Stimulated activated CD4-positive, alpha-beta T cell treated with anti-CD3 and anti-CD28 coated beads, TNF-alpha, amount 100 ng/mL, for 48 hours (primary cell): ENCODE measurements at places on chromosomes 7 and 10.
A peak's percentile ranks its signal among the peaks of the same experiment; 100 is the strongest.

DNA sequence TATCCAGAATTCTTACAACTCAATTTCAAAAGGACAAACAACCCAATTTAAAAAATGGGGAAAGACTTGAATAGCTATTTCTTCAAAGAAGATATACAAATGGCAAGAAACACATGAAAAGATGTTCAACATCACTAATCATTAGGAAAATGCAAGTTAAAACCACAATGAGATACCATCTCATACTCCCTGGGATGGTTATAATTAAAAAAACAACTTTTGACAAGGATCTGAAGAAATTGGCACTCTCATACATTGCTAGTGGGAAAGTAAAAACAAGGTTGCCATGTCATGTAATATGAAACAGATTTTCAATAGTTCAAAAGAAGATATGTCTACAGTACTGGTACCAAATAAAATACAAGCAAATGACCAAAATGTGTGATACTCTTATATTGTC, 9.0 kb downstream of the OAT start:
- no peak for DNase-seq

DNA sequence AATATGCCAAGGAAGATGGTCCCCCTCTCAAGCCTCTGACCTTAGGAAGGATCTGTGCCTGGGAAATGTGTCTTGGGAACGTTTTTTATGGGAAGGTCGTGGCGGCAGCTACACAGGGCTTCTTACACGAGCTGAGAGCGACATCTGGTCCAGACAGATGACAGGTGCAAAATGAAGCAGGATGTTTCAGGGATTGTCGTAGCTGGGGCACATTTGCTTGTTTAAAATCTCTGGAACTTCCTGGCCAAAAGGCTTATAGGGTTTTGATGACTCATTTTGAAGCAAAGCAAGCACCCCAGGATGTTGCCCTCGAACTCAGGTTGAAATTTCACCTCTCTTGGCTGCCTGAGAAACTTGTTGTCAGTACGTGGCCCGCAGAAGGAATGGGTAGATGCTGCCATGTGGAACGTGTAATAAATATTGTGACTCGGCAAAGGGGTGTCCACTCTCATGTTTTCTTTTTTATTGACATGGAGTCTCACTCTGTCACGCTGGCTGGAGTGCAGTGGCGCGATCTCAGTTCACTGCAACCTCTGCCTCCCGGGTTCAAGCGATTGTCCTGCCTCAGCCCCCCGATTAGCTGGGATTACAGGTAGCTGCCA, 117.5 kb downstream of the CAMK1D start:
- no peak for DNase-seq

GRCh38 chr7:45021604-45022296, 21.7 kb downstream of the CCM2 start:
- no peak for DNase-seq

DNA sequence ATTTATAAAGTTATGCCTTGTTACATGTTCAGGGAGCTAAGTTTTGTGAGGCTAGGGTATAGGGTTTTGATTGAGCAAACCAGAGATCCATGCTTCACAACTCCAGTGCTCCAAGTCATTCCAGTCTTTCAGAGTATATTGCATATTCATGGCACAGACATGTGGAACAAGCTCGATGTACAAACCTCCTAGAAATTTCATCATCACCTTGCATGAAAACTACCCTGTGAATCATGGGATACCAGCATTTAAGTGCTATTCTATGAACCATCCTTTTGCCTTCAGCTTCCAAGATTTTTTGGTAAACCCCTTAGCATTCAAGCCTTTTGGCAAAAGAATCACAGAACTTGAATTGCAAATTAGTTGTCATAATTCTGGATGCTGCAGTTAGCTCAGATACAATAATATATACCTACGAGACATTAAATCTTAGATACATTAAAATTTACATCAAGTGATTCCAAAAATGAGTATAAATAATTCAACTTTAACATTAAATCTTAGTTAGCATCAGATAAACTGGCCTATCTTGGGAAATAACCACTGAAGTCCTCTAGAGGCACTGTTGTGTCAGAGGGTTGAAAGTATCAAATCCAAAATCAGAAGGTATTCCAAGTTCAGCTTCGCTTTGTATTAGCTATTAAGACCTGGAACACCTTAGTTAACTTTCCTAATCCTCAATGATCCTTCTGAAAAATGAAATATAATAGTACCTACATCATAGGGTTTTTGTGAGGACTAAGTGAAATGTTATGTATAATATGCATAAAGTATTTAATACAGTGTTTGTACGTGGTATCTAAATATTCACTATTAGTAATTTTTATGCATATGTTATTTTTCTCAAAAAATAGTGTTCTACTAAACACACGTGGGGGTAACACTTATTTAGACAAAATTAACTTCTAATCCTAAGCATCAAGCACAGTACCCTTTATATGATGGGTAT, 55.5 kb upstream of the CABCOCO1 start:
- no peak for DNase-seq

DNA sequence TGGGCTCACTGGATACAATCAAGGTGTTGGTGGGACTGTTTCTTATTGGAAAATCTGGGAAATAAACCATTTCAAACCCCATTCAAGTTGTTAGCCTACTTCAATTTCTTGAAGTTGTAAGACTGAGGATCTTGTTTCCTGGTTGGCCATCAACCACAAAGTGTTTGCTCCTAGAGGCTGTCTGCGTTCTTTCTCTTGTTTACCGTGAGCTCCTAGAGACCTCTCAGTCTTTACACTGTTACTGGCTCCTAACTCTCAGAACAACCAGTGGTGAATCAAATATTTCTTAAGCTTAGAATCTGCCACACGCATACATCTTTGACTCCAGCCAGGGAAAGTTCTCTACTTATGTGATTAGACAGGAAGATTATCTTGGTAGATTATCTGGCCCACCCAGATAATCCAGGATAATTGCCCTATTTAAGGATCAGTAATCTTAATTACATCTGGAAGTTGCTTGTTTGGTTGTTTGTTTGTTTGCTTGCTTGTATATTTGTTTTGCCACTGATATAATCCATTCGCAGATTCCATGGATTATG, 798.7 kb downstream of the IPMK start:
- DNase-seq, result no peak

DNA sequence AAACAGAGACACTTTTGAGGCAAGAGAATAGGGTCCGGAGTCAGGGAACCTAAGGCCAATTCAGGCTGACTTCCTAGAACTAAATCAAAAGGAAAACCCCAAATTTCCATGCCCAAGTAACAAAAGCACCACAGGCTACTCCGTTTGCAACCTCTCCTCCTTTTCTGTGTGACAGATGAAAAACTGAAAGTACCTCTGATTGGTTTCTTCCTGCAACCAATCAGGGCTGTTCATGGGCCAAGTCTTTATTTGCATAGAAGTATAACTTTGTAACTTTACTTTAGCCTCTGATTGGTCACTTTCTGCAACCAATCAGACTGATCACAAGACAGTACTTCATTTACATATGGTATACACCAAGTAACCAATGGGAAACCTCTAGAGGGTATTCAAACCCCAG, 239.9 kb upstream of the KCND2 start:
- DNase-seq, result no peak

DNA sequence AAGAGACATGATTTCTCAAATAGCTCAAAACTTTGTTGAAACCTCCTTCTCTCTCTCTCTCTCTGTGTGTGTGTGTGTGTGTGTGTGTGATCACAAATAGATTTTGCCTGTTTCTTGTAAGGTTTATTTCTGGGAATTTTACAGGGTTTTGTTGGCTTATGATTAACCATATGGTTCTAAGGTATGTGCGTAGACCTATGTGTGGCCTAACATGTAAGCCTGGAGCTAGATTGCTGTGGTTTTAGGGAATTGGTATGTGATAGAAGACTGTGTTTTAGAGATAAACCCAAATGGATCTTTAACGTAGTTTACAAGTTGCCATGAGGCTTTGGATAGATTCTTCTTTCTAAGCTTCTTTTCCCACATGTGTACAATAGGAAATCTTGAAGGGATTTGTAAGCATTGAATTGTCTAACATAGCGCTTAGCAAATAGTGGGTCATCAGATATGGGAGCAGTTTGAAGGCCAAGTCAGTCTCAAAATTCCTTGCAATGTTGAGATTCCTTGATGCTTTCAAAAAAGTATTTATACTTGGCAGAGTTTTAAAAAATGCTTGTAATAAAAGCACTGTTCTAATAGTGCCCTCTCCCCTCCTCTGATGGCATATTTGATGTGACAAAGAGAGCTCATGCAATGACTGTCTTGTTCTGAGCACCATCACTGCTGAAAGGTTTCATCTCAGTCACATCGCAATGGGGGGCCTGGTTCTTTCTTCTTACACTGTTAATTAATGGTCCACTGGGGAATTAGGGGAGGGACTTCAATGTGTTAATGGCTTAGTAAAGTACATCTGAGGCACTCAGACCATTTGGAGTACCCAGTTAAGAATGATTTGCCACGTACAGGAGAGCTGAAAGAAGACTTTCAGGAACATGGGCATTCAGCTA, 118.2 kb downstream of the SNX10 start:
- no peak for DNase-seq

DNA sequence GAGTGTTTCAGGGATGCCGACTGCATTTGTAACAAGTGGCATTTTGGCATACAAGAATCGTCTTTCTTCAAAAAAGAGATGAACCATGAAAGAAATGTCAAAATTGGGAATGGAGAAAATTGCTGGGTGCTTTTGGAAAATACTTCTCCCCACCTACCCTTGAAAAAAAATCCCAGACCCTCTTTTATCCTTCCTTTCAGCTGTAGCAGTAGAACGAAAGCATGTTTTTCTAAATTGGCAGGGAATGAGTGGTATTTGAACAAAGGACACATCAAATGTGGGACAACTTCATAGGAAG, 187.5 kb downstream of the NRP1 start:
- no peak for DNase-seq

- DNase-seq, result peak; percentile 53
These were observed 17.1 kb upstream of the CPA1 start for GRCh38 chr7:130363026-130363847.

- no peak for DNase-seq
These were observed 201.2 kb downstream of the TCF7L2 start for GRCh38 chr10:113151190-113151666.

- DNase-seq, result peak; percentile 77
These were observed 14.0 kb downstream of the DNAJB12 start for GRCh38 chr10:72340510-72341261.

DNA sequence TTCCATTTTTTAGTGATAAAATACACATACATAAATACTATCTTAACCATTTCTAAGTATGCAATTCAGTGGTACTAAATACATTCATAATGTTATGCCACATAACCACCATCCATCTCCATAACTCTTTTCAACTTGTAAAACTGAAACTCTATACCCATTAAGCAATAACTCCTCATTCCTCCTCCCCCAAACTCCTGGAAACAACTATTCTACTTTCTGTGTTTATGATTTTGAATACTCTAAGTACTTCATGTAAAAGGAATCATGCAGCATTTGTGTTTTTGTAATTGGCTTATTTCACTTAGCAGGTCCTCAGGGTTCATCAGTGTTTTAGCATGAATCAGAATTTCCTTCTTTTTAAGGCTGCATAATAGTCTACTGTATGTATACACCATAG, 131.8 kb downstream of the TES start:
- DNase-seq, result no peak

DNA sequence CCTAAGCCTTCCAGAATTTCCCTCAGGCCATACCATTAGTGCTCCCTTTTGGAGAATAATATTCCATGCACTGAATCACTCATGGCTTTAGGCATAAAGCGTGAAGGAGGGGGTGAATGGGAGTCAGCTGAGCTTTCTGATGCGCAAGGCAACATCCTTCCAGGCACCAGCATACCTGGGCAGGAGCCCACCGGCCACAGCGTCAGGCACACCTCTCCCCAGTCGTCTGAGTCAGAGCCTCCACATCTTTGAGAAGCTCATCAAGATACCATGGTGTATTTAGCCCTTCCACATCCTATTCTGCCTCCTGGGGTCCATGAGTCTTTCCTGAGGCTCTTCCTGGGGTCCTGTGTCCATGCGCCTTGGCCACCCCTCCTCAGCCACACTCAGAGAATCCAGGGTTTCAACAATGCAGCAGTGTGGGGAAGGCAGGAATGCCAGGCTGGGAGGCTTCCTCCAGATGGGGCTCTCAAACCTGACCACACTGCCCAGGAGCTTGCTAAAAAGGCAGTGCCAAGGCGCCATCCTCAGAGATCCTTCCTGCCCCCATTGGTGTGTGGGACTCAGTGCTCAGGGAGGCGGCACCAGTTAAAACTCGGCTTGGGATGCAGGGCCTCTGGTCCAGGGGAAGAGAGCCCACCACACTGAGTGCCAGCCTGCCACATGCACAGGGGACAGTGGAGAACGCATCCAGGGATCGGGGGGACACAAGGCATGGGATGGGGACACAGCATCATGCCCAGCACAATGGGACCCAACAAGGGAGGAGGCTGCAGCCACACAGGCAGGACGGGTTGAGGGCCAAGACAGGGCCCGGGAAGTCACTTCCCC, 31.6 kb downstream of the RASGEF1A start:
- no peak for DNase-seq

DNA sequence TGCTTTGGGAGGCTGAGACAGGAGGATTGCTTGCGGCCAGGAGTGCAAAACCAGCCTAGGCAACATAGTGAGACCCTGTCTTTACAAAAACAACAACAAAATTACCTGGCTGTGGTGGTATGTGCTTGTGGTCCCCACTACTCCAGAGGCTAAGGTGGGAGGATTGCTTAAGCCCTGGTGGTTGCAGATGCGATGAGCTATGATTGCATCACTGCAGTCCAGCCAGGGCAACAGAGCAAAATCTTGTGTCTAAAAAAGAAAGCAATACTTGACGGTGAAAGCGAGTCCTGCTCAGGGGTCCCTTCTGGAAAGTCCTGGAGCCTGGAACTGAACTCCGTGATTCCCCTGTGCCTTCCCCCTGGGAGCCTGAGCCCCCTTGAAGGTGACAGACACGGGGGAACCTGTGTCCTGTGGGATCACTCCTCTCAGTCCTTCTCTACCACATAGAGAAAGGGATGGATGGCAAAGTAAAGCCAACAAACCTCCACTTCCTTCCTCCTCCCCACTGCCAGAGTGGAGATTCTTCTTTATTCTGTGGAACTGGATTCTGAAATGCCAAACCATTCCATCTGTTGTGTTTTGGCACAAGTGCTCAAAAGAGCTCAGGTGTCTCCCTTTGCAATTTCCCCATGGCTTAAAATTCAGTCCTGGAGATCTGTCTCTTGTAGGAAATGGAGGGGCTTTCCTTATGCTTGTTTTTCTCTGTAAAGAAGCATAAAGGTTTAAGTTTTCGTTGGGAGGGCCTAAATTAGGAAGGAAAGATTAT, 50.6 kb downstream of the KIAA1217 start:
- DNase-seq, result no peak

- no peak for DNase-seq
These were observed 23.3 kb downstream of the ZFAND4 start for GRCh38 chr10:45649296-45649695.

DNA sequence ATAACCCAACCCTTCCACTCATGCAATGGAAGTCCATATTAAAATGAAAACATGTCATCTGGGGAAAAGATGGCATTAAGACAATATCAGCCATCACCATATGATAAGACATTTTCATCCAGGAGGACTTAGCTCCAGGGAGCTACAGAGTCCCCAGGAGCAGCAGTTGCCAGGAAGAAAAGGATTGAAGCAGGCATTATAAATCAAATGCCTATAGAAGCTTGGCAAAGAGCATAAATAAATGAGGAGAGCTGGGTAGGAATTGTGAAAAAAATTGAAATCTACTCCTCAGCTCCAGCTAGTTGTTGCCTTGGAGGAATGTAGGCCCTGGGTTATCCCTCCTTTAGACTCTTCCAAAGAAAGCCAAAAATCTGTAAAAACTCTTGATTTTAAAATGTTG, 42.5 kb downstream of the FAM13C start:
- DNase-seq, result no peak
